Stimulated activated CD4-positive, alpha-beta T cell treated with anti-CD3 and anti-CD28 coated beads, Interleukin-12 subunit alpha, Interleukin-12 subunit beta, amount 100 ng/mL, for 48 hours (primary cell): ENCODE measurements at places on chromosomes 5 and 9.

DNA sequence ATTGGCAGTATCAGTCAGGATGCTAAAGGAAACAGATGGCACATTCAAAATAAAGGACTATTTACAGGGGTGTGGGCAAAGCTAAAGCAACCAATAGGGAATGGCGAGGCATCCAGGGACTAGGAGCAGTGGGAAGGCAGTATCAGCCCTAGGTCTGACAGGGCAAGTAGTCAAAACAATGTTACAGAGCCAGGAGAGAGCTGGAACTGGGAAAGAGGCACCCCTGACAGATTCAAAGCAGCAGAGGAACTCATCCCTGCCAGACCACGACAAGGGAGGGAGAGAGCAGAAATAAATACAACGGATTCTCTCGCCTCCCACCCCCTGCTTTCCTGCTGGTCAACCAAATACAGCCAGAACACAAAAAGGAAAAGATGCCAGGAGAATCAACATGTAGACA lies 371.5 kb downstream of the NR2F1-AS1 start:
- no peak for DNase-seq

DNA sequence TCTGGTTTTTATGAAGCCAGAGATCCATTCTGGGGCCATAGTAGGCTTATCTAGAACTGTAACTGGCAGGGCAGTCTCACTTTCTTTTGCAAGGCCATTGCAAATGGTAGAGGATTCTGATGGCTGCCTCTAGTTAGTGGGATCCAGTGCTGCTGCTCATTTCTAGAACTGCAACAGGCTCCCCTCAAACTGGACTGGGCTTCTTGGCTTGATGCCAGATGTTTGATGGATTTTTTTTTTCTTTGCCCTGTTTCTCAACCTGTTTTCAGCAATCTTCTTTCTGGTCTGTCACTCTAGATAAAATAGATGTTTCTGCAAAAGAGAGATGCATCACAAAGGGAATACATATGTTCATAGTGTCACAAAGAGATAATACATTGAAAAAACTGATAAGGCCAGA lies 11.9 kb downstream of the CARTPT start:
- no peak for DNase-seq

DNA sequence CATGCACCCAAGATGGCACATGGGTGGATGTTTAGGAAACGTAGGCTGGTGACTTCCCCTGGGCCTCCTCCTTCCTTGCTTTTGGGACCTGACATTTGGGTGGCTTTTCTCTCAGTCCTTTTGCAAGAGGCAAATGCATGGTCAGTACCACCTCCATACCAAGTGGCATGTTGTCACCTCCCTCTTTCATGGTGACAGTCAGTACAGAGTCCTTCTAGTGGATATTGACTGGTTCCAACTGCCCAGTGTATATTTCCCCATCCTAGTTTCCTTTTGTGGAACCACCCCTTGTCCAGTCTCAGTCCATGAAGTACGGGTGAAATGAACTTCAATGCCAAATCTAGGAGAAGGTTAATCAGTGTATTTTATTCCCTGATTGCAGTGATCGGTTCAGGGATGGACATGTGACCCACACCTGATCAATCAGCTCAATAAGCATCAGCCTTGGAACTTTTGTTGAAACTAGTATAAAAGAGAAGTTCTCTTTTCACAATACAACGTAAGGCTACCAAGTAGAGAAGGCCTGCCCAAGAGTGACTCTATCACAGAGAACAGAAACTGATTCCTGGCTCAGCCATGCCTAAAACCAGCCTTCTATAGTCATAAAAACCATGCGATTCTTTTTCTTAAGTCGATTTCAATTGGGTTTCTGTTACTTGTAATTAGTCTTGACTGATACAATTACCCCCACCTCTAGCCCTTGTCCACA lies 143.4 kb upstream of the KLF9 start:
- no peak for DNase-seq

DNA sequence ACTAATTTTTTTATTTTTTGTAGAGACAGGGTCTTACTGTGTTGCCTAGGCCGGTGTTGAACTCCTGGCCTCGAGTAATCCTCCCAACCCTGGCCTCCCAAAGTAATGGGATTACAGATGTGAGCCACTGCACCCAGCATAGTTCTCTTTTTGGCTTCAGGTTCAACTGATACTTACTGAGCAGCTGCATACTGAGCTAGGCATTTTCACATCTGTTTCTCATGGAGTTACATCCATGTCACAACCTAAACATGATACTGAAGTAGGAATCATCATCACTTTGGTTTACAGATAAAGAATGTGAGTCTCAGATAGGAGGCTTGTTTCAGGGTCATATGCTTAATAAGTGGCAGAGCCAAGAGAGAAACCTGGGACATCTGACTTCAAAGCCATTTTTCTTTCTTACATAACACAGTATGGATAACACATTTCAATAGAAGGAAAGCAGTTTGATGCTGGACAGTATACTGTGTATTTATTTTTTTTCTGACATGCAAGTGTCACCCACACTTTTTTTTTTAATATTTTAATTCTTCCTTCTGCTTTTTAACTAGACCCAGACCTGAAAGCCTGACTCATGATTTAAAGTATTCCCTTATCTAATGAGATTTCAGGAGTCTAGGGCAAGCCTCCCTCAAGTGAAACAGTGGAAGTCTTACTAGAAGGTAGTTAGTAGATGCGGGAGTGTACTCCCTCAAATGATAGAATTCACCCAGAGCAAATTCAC lies 90.8 kb downstream of the HACD4 start:
- DNase-seq = no peak

- DNase-seq = no peak
Observed at GRCh38 chr9:113267911-113268566, 7.3 kb downstream of the CDC26 start.

- DNase-seq = no peak
Observed at GRCh38 chr5:176806137-176806536, 4.2 kb upstream of the UNC5A start.

DNA sequence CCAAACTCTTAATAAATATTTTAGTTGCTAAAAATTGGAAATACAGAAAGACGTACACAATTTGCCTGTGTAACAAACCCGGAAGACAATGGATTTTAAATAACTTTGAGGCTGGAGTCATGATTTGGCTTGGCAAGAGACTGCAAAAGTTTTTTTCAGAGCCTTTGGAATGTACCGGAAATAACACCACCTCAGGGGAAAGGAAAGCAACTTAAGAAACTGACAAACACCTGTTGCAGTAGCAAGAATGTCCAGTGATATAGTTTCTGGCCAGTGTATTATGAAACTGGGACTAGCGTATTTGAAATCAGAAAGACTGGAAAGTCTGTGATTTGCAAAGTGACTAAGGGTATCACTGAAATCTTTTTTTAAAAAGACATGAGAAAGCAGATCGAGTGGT lies 842 bp downstream of the MUSK start:
- no peak for DNase-seq

DNA sequence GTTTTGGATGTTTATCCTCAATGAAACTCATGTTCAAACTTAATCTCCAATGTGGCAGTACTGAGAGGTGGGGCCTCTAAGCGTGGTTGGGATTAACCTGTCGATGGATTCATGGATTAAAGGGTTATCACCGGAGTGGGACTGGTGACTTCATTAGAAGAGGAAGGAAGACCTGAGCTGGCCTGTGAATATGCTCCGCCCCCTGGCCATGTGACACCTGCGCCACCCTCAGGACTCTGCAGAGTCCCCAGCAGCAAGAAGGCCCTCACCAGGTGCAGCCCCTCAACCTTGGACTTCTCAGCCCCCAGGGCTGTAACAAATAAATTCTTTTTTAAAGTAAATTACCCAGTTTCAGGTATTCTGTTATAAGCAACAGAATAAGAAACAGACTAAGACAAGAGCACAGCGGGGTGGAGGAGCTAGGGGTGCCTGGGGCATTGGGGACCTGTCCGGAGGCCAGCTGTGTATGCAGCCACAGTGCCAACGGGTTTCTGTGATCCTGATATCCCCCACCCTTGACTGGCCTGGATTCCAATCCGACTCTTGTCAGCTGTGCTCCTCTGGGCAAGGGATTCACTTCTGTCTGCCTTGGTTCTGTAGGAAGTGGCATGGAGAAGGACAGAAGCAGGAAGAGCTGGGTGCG lies 3.2 kb upstream of the MAPK9 start:
- no peak for DNase-seq

- DNase-seq = no peak
Observed at GRCh38 chr5:73266176-73266738, 93.3 kb downstream of the TMEM174 start.

DNA sequence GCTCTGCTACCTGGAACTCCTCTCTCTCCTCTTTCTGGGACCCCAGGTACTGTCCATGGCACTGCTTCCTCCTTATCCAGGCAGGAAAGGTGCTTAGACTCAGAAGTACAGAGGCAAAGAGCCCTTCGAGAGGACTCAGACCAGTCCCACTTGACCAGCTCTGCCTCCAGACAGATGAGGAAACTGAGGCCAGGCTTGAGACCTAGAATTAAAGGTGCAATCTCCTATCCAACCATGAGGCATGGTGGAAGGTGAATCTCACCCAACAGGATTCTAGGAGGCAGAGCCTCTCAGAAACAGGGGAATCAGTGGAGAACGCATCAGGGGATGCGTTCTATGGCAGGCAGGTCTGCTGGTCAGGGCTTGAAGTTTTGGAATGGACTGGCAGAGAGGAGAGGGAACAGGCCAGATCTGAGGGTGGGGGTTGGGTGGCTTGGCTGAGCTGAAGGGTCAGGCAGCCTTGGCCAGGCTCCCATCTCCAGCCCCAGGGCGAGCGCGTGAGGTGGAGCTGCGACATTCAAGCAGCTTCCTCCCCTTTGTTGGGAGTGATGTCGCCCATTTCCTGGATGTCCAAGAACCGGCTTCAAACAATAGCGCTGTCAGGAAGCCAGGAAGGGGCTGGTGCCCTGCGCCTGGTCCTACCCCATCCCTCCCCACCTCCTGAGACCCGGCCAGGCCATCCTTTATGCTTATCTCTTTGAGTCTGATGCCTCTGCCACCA lies 26.2 kb downstream of the NDUFA8 start:
- no peak for DNase-seq

- no peak for DNase-seq
Observed at GRCh38 chr9:111965566-111966019, 69.0 kb downstream of the UGCG start.

DNA sequence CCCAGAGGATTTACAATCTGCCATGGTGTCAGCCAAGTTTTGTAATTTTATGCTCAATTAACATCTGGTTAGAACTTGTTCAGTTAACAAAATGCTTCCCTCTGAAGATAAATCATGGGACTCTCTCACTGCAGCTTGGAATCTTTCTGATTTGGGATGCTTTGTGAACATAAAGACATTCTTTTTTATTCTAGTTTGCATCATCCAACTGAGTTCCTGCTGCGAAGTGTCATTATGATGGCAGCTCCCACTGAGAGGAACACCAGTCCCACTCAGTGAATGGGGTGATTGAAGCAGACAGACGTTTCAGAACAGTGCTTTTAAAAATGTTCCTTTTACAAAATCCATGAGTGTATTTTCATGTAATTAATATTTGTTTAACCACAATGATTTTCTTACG lies 863.8 kb downstream of the TLE4 start:
- DNase-seq = no peak

GRCh38 chr9:121048618-121049017 lies 1.5 kb downstream of the C5 start:
- DNase-seq = no peak

DNA sequence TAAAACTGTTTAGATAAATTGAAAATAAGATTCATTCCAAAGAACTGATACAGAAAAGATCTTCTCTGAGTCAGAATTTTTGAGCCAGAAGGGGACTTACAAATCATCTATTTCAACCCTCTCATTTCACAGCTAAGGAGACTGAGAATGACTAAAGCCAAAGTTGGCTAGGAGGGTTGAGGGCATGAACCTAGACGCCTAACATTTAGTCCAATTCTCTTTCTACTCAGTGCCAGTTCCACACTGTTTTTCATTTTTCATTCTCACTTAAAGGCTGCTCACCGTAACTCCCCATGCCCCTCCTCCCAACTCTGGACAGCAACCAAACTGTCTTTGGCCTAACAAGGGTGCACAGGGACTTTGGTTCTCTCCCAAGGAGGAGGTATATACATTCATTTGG lies 364.0 kb downstream of the NDUFS4 start:
- DNase-seq = no peak
